Uterus (tissue), 4 donors: ENCODE measurements at places on chromosomes 16 and 17.

DNA sequence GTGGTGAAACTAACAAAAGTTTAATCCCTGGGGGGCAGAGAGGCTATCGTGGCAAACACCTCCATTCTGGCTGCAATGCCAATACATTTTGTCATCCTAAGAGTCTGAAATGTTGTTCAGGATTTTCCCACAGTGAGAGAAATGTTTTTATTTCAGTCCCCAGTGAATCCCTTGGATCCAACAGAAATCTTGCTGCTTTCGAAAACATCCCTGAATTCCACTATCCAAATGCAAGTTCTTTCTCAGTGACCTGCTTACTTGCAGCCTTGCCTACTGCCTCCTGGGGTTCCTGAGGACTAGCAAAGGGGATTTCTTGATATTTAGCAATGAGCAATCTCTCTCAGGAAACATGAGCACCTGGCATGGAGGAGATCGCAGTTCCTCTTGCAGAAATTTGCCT, 202.1 kb upstream of the IRX3 start:
- no peak for DNase-seq

GRCh38 chr17:40727447-40728231, 24.1 kb upstream of the KRT24 start:
- no peak for DNase-seq

- peak; percentile 26 for DNase-seq
Measured at GRCh38 chr16:48608871-48609651, 919 bp downstream of the N4BP1 start.

DNA sequence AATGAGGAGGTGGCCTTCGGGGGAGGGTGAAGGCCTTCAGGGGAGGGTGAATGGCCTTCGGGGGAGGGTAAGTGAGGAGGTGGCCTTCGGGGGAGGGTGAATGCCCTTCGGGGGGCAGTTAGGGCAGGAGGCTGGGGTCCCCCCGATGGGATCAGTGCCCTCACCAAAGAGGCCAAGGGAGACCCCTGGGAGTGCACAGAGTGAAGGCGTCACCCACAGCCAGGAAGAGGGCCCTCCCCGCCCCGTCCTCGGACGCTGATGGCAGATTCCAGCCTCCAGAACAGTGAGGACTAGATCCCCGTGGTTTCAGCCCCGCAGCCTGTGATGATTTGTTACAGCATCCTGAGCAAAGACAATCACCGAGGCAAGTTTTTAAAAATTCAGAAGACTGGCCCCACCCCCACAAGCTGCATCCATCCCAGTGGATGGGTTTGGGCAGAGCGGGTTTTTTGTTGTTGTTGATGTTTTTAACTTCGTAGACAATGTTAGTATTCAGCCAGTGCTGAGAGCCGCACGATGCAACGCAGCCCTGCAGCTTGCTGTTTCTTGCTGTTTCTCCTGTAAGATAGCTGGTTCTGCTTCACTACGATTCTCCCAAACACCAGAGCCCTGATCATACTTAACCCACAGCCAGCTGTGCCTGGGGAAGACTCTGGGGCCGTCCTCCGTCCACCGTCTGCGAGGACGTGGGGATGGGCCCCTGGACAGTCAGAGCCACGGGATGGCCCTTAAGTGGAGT, 40.7 kb upstream of the CBFA2T3 start:
- DNase-seq: no peak

- peak; percentile 80 for DNase-seq
Measured at GRCh38 chr16:75265911-75266701, 14.7 kb upstream of the BCAR1 start.

GRCh38 chr16:3242709-3243108, 7.8 kb upstream of the ZNF200 start:
- DNase-seq: no peak

- no peak for DNase-seq
Measured at GRCh38 chr16:84268291-84269040, 26.2 kb upstream of the WFDC1 start.

DNA sequence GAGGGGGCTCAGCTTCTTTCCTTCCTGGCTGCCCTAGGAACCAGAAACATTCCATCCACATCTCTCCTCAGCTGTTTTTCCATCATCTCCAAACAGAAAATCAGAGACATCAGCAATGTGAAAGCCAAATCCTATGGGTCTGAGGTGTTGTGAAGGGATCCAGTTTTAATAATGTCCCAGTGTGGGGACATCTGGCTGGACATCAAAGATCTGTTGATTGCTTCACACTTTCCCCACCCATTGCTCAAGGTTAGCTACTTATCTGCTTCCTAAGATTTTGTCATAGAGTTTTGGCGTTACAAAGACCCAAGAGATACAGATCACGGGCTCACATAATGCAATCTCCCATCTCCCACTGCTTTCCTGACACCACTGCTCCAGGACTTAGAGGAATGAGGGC, 47.8 kb upstream of the AXIN2 start:
- no peak for DNase-seq

GRCh38 chr17:14672830-14673229, 371.9 kb downstream of the HS3ST3B1 start:
- no peak for DNase-seq

- no peak for DNase-seq
Measured at GRCh38 chr16:31061126-31061812, 12.8 kb downstream of the ZNF668 start.

GRCh38 chr17:49108318-49108717, 24.3 kb upstream of the B4GALNT2 start:
- no peak for DNase-seq

DNA sequence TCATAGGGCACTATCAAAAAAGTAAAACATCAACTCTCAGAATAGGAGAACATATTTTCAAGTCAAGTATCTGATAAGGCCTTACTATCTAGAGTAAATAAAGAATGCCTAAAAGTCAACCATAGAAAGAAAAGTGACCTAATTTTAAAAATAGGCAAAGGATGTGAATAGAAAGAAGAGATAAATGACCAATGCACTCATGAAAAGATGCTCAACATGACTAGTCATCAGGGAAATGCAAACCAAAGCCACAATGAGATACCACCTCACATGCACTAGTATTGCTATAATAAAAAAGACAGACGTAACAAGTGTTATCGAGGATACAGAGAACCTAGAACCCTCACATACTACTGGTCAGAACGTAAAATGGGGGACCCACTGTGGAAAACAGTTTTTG, 90.8 kb downstream of the DYNLRB2 start:
- no peak for DNase-seq
